ENCODE measurements at places on chromosomes 1 and 21.

- DNase-seq = no peak
Measured at GRCh38 chr1:201131398-201131797, 4.4 kb upstream of the ASCL5 start.

DNA sequence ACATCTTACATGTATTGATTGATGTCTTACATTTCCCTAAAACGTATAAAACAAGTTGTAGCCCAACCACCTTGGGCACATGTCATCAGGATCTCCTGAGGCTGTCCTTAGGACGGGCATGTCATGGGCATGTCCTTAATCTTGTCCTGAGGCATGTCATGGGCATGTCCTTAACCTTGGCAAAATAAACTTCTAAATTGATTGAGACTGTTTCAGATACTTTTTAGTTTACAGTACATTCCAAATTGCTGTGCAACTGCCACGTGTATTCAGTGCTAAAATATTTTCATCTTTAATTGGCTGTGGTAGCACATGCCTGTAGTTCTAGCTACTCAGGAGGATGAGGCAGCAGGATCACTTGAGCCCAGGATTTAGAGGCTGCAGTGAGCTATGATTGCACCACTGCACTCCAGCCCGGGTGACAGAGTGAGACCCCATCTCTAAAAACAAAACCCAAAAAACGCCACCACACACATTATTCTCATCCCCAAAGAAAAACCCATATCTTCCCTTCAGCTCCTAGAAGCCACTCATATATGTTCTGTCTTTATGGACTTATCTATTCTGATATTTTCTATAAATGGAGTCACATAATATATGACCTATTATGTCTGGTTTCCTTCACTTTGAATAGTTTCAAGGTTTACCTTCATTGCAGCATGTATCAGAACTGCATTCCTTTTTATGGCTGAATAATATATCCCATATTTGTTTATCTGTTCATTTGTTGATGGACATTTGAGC is 96.0 kb upstream of the BTG3 start:
- no peak for DNase-seq

GRCh38 chr21:29346281-29346680 is 47.6 kb downstream of the BACH1 start:
- DNase-seq = no peak

- no peak for DNase-seq
Measured at GRCh38 chr1:44842486-44842861, 579 bp downstream of the PTCH2 start.

- DNase-seq = peak; percentile 36
Measured at GRCh38 chr1:26318338-26319064, 743 bp downstream of the CD52 start.

DNA sequence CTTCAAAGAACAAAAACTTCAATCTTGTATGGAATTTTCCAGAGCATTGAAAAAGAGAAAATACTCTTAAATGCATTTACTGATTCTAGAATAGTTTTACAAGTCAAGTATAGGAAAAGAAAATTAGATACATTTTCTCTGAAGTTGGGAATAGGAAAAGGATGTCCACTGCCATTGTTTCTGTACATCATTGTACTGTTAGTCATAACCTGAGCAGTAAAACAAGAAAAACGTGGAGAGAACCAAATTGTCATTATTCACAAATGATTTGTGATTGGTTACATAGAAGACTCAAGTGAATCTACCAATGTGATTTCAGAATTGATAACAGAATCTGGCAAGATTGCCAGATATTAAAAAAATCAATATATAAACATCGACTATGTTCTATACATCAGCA is 27.4 kb downstream of the PRKACB start:
- no peak for DNase-seq

DNA sequence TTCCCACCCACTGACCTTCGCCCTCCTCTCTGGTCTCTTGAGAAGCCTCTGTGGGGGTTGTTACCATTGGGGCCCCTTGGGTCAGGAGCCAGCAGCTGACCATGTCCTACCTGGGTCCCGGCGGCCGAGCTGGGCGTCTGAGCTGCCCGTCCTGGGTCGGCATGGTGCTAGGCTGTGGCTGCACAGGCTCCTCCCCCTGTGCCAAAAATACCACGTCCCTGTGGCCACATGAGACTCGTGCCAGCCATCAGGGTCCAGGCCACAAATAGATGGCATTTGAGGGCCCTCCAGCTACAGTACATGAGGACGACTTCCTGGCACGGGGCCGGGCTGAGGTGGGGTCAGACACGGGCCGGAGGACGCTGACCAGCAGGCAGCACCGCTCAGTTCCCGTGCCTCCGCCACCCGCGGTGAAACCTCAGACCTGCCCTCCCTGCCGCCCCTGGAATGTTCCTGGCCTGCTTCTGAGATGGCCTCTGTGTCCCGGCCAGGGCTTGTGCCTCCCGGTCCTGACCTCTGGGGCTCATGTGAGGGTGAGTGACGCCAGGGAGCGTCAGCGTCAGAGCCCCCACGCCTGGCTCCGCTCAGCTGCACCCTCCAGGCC is at the start of gene PERM1:
Gene PERM1, minus strand, starts transcription at position 139 of the 604 bp plus-strand sequence. CDS start 1,064 bp downstream, outside the sequence.
- DNase-seq = no peak

- peak; percentile 41 for DNase-seq
Measured at GRCh38 chr21:45282283-45283034, 5.2 kb downstream of the POFUT2 start.

DNA sequence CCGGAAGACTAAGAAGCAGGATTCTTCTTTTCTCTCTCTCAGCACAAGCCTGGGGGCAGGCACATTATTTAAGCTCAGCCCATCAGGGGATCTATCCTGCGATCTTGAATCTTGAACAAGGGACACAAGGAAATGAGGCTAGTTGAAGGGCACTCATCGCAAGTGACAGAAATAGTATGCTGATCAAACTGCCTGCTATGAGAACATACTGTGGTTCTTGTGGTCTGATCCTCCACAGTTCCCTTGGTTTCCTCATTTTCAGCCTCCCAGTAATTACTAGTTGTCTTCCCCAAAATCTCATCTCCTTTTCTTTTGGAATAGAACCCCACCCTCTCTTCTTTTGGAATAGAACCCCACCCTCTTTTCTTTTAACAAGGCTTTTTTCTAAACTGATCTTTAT is 6.5 kb downstream of the ANKRD45 start:
- DNase-seq = no peak

Measured in activated naive CD4-positive, alpha-beta T cell treated with anti-CD3 and anti-CD28 coated beads, Interleukin-2, amount 50 U/mL, for 72 hours (primary cell).